GM12864 (cell line): ENCODE measurements at places on chromosomes 4 and X.

DNA sequence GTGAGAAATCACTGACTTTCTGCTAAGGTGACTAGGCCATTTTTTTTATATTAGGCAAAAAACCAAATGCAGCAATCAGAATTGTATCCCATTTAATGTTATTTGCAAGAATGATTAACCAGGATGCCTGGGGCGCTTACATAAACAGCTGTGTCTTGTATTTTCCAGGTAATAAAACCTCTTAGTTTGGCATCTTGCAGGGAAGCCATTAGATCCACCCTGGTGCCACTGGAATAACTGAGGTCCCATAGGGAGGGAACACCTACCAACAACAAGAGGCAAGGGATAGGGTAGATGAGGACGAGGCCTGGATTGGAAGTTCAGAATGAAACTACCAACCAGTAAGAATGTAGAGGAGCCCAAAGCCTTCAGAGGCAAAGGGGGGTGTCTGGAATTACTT lies 288.3 kb downstream of the ARHGAP24 start:
- DNase-seq: no peak

- DNase-seq: no peak
Measured at GRCh38 chrX:131782646-131783045, 238.8 kb downstream of the OR13H1 start.

GRCh38 chr4:13653766-13654161 lies 26.2 kb upstream of the BOD1L1 start:
- DNase-seq: no peak

DNA sequence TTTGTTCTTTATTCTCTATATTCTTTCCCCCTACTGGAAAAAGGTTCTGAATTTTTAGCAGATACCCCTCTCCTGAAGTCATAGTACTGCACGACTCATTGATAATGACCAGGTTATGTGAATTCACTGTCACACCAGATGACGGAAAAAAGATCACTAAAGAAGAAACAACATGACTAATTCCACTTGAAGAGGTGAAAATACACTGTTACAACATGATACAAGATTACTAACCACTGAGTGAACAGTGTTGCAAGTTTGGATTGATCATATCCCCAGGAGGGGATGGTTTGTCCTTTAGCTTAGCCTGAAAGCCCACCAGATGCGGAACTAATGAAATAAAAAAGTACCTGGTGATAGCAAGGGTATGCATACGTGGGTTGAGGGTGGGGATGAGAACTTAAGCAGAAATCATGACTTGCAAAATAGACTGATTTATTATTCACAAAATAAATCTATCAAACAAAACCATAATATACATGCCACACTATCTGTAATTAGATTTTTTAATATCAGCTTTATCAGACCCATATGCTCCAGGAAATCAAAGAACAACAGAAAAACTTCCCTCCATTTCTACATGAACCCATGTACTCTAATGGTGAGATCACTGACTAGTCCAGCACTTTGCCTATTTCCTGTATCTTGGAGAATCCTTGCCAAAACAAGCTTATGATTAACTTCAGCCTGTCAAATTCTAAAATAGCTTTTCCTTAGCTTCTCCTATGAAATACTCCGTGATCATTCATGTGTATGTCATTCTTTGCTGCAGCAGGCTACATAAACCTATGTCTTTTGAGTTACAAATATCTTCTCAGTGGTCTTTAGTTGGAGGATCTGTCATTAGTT lies 257.4 kb upstream of the AGA start:
- no peak for DNase-seq

- DNase-seq: no peak
Measured at GRCh38 chr4:176309772-176310171, 10.0 kb upstream of the SPCS3 start.

DNA sequence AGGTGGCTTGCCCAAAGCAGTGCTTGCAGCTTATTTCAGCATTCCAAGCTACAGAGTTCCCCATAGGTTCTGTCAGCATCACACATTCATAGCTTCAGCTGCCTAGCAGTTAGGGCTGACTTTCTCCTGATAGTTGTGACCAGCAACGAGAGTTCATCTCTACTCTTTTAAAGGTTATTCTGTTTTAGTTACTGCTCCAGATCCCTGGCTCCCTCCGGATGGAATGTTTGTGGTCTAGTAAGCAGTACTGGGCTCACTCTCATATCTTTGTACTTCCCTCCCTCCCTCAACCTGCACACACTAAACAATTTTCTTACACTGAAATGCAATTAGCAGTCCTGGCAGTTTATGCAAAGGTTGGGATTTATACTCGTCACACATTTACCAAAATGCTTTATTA lies 43.9 kb downstream of the PTTG2 start:
- DNase-seq: no peak

DNA sequence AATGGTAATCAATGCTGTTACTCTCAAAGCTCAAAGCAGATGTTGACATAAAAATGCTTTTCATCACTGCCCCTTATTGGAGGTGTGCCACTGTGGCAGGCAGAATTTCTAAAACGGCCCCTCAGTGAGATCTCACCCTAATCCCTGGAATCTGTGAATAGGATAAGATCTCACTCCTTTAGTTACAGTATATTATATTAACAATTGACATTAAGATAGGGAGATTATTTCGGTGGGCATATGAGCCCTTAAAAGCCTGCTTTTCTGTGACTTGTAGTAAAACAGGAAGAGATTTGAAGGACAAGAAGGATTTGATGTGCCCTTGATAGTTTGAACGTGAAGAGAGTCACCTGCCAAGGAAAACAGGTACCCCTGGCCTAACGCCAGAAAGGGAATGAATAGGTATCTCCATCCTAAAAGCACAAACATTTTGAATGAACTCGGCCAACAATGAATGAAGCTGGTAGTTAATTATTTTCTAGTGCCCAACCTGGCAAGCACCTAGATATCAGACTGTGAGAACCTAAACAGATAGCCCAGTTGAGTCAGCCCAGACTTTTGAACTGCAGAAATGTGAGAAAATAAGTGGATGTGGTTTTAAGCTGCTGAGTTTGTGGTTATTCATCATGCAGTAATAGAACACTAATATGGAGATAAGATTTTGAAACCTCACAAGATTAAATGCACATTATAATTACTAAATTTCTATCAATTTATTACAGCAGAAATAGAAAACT lies 881.6 kb downstream of the PCDH18 start:
- DNase-seq: no peak

GRCh38 chr4:51932261-51932660 lies 87.9 kb downstream of the LRRC66 start:
- no peak for DNase-seq

GRCh38 chrX:154490021-154490413 lies 412 bp downstream of the SLC10A3 start:
- no peak for DNase-seq

DNA sequence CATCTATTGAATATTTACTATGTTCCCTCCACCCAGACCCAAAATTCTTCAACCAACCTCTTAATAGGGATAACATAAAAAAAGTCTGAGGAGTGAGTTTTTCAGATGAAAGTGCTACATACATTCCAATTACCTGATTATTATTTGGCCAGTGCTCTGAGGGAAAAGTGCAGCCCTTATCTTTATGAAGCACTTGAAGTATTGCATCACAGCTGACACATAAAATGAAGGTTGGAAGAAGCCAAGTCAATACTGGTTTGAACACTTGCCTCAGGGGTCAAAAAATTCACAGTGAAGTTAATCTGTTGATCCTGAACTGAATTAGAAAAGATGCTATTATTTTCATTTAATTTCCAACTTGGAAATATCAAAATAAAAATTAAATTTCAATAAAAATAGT lies 498.9 kb downstream of the INPP4B start:
- DNase-seq: no peak

GRCh38 chr4:75552452-75552851 lies 3.4 kb upstream of the ODAPH start:
- DNase-seq: no peak

DNA sequence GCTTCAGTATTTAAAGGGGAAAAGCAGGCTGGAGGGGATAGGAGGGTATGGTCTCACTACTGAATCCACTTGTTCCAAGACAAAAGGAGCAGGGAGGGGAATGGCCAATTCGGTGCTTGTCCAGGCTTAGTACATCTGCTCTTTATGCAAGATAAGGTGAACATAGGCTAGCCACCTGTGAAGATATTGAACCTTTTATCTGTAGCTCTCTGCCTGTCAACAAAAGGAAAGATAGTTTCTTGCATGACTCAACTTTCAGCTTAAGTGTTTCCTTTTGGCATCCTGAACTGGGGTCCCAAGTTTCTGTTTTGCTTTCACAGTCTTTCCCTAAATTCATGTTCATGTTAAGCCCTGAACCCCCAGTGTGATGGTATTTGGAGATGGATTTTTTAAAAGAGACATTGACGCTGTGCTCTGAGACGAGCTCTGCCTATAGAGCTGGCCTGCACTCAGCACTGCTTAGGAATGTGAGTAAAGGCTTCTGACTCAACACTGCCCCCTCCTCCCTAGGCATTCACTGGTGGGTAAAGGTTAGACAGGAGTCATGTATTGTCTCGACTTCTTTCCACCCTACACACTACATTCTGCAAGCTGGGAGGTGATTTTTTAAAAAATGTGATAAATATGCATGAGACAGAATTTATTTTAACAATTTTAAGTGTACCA lies 28.2 kb downstream of the FAM149A start:
- DNase-seq: no peak

GRCh38 chr4:102586644-102587021 lies 85.5 kb downstream of the NFKB1 start:
- no peak for DNase-seq

GRCh38 chr4:143399113-143399949 lies 62.7 kb downstream of the GAB1 start:
- DNase-seq: no peak

- no peak for DNase-seq
Measured at GRCh38 chr4:114384629-114385028, 214.0 kb upstream of the UGT8 start.

- DNase-seq: no peak
Measured at GRCh38 chr4:84498935-84499623, at the start of gene NKX6-1. Gene NKX6-1 (minus strand): TSS chr4:84499292. CDS start chr4:84498228, 1,064 bp downstream.

- no peak for DNase-seq
Measured at GRCh38 chr4:183658362-183659028, 490 bp downstream of the RWDD4 start.

DNA sequence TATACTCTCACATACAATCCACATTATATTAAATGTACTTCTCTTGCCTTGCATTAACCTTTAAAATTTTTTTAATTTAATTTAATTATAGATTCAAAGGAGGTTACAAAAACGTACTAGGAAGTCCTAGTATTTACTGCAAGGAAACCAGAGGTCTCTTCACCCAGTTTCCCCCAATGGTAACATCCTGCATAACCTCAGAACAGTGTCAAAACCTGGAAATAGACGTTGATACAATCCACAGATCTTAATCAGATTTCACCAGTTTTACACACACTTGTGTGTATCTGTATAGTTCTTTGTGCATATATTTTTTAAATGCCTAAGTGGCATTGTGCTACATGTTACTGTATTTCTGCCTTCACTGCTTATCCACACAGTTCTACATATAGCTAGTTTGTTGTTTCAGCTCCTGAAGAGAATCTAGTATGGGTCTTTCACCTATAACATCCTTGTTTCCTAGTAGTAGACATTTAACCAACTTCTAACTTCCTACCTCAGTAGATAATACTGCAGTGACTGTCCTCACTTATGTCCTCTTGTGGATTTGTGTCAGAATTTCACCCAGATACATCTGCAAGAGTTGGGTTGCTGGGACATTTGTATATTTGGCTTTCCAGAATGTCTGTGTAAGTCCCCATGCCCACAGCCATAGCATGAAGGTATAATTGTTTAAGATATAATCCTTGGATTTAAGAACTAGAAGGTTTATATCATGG lies 103.2 kb downstream of the NFKB1 start:
- DNase-seq: no peak

- no peak for DNase-seq
Measured at GRCh38 chr4:189162073-189162789, 778.4 kb upstream of the FRG1 start.

- no peak for DNase-seq
Measured at GRCh38 chr4:182369211-182369610, 126.0 kb downstream of the TENM3 start.

DNA sequence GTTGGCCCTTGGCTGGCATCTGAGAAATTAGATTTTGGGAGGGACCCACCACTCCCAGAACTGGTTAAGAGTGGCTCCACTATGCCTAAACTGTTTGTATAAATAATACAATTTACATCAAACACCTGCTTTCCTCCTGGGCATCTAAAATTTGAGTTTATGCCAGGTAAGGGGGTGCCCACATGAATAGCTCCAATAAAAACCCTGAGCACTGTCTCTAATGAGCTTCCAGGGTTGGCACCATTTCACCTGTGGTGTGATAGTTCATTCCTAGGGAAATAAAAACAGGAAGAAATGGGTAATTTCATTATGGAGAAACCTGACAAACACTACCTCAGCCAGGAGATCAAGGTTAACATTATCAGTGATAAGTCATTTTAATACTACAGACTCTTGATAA lies 119.7 kb downstream of the FRYL start:
- DNase-seq: no peak

DNA sequence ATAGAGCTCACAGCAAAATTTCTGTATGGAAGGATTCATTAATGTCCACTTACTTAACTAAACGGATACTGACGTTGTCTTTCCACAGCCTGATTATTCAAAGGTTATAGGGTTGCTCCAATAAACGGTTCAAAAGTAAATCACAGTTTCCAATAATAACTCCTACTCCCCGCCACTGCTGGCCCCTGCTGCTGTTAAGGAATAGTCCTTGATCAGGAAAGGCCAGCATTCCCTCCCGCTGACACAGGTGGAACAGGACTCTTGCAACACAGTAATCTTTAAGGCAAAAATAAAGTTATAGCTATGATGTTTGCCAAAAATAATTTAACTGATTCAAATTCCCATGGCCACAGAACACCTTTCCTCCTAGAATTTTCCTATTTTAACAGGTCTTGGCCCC lies 53.9 kb downstream of the FAT1 start:
- DNase-seq: no peak

DNA sequence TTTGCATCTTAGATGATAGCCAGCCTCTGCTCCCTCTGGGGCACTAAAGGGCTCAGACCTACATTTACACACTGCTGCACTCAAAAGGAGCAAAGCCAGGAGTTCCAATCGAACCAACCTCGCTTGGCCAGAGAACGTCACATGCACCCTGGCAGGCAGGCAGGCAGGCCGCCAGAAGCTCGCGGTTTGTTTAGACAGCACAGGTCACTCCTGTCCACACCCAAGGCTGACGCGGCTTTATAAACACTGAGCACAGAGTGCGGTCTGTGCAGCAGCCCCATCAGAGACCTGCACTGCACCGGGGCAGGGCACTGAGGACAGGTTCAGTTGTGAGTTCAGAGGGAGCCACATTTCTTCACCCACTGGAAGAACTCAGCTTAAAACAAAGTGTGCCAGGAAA lies 143.9 kb downstream of the BCOR start:
- DNase-seq: no peak

- no peak for DNase-seq
Measured at GRCh38 chr4:96016634-96017299, 176.9 kb downstream of the PDHA2 start.
